Smooth muscle cell of the brain vasculature (primary cell): ENCODE measurements at places on chromosomes 12 and 14.

- no peak for DNase-seq
These were observed 3.1 kb downstream of the DGKA start for GRCh38 chr12:55933799-55934742.

- no peak for DNase-seq
These were observed 14.6 kb downstream of the BEST3 start for GRCh38 chr12:69684466-69684865.

- DNase-seq: no peak
These were observed 113.6 kb downstream of the PEBP1 start for GRCh38 chr12:118249547-118249946.

- no peak for DNase-seq
These were observed 94.6 kb downstream of the TMEM30B start for GRCh38 chr14:61186341-61187195.

DNA sequence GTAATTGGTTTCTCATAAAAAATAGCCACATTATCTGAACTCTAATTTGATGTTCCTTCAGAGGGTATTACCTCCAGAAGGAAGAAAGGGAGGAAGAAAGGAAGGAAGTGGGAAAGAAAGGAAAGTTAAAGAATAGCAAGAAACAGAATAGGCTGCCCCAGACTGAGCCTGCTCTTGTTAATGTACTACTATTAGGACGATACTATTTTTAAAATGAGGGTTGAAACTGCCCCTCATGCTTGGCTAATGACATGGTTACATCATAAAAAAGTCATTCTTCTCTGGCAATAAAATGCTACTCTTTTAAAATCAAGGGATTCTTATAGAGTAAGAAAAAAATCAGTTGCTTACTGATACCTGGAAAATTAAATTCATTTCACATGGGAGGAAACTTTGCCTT lies 253.0 kb downstream of the KTN1 start:
- no peak for DNase-seq
